ENCODE measurements at places on chromosomes 1 and 21. TPM values are rescaled to one million over a fixed set of nuclear protein-coding genes. Genes with fewer than 3 reads are reported as not detected.

- no peak for DNase-seq
These were observed 226.1 kb downstream of the RGS7 start for GRCh38 chr1:241130881-241131280.

GRCh38 chr1:29682919-29683295 is 446.6 kb downstream of the PTPRU start:
- DNase-seq = no peak

DNA sequence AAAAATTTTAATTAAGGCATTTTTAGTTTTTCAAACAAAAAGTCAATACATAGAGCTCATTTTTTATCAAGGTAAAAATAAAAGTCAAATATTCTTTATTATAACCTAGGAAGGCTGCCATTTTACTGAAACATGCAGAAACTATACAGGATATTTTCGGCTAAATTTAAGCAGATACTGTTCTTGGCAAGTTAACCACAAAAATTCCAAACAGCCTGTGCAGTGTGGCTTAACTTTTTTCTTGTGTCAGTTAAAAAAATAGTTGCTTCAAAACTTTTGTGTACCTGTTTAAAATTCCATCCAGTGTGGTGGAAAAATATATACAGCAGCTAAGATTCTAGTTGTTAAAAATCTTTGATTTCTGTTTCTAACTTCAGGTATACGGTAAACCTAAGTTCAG is 135.0 kb downstream of the ATP5PO start:
- no peak for DNase-seq

- no peak for DNase-seq
These were observed 154.6 kb downstream of the PCNX2 start for GRCh38 chr1:233140974-233141373.

TAS1R3 gene
- 0.35 TPM for total RNA-seq

DNA sequence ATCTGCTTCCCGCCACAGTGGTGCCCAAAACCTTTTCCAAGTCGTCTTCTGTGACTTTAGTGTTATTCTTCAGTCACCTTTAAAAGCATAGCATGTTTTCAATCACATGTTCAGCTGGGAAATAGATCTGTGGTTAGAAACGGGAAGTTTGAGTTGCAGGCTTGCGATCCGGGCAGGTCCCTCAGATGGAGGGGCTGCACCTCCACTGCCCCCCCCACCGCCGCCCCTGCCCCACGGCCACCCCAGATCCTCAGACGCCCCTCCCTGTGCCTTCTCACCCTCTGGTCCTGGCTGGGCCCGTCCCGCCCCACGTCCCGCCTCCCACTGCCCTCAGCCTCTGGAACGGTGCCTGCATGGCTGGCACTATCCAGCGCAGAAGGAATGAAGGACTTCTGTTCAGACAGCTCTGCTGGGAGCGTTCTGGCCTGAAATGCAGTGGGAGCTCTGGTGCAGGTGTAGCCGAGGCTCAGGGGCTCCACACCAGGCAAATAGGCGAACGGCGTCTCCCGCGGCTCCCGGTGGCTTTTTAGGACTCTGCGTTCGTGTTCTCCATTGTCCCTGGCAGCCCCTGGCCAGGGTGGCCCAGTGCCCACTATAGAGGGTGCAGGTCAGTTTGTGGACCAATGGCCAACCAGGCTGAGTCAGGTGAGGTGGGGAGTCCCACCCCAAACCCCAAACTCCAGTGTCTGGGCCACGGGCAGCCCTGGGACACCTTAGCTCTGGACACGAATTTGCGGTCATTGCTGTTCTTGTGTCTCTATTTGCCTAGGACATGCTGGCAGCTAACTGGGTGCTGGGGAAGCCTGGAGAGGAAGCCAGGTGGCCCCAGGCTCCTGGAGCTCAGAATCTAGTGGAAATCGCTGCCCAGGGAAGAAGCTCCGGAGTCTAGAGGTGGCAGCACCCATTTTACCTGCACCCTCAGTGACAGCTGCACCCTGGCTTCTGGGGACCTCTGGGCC is 67.1 kb downstream of the FAAP20 start:
- DNase-seq = no peak

GRCh38 chr21:20591284-20591683 is 406.9 kb upstream of the NCAM2 start:
- DNase-seq = no peak

DNA sequence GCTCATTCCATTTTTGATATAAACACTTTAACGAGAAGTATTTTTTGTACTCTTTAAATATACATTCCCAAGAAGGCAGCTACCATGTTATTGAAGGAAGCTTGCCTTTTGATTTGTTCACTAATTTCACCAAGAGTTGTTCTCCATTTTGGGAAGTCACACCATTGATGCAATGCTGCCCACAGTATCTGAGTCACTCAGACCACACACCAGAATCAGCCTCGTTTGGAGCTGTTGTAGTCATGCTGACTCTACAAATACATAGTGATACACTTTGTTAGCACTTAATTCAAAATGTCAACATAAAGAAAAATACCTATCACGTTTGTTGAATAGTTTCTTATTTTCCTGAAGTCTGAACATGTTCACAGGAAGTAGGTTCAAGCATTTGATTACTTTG is 78.7 kb downstream of the PAPPA2 start:
- no peak for DNase-seq

GRCh38 chr1:67630438-67631045 is 54.5 kb upstream of the GADD45A start:
- no peak for DNase-seq

DNA sequence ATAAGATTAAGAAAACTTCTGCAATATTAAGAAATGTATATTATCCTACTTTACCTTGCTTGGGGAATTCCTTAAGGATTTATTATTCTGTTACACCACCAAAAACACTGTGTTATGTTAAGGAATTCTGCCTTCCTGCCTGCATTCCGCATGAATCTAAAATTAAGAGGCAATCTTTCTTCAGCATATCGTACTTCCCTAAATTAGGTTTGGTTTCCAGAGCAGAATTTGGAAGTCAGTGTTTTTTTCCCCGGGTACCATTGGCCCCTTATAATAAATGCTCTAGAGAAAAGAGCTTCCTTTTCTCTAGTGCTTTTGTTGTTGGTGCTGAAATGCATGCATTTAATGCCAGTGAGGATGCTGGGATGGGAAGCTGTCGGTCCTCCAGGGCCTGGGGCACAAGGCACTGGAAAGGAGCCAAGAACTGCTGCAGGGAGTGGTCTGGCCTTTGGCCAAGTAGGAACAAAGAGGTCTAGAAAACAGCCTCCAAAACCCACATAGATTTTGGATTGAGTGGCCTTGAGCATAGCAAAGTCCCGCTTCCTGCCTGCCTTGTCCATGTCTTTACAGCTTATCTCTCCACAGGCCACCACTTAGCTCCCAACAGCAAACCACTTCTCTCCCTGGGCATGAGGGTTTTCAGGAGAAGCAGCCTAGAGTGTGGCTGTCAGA is 69.9 kb downstream of the RRAGC start:
- DNase-seq = no peak

GRCh38 chr1:168266644-168267186 is 14.0 kb upstream of the TBX19 start:
- no peak for DNase-seq

DNA sequence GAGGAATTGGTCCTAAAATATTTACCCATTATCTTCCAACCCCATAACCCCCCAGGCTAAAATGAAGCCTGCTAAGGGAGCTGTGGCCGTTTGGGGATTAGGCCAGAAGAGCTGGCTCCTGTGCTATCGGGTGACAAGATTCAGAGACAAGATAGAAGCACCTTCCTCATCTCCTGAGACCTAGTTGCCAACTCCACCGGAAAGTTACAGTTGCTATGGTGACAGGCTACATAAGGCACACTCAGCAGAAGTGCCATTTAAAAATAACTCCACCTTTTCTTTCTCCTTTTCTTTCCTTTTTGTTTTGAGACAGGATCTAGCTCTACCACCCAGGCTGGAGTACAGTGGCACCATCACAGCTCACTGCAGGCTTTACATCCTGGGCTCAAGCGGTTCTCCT is 43.6 kb upstream of the ROR1 start:
- no peak for DNase-seq

DNA sequence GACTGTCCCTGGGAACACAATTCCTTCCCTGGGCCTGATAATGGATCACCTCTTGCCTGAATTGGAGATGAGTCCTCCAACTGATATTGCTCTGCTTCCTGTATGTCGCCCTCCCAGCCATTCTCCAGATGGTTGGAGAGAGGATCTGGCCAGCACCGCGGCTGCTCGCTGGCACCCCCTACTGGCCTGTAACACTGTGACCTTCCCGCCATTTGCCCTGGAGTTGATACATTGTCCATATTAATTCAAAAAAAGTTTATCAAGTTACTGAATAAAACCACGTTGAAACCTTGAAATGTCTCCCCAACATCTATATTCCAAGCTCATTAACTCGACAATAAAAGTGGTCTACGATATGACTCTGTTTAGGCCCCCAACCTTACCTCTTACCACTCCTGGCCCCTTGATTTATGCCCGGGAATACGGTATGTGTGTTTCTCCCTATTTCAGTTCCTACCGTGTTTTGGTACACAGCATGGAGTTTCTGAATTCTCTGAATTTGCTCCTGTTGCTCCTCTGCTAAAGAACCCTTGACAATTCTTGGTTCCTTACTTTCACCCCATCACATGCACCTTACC is 241.8 kb upstream of the KIAA0040 start:
- DNase-seq = no peak

- no peak for DNase-seq
These were observed 4.0 kb upstream of the MEX3A start for GRCh38 chr1:156086256-156086662.

DNA sequence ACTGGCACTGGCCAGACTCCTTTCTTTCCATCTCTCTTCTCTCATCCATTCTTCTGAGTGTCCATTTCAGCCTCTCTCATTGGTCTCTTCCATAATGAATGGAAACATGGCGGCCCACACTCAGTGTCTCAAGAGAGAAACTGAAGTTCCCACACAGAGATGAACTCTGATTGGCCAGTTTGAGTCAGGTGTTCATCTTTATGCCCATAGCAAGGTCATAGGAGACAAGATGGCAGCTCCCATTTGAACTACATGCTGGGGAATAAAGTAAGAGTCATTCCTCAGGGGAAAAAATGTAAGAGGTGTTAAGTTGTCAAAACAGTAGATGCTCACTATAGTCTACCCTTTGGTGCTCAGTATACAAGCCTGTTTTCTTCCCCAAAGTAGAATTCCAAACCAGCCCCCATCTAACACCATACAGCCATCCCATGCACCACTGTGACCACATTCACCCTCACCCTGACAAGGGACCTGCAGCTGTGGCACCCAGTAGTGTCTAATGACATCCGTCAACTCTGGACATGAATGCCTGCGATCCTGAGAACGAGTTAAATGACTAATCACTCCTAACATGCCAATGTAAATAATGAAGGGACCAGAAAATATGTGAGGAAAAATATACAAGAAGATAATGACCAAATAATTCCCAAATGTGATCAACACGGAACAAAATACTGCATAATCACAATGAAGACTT is 12.4 kb downstream of the CDA start:
- no peak for DNase-seq

- DNase-seq = no peak
These were observed 48.5 kb upstream of the SAMD13 start for GRCh38 chr1:84253036-84253435.

- DNase-seq = no peak
These were observed 126.9 kb downstream of the ESRRG start for GRCh38 chr1:216596281-216596862.

DNA sequence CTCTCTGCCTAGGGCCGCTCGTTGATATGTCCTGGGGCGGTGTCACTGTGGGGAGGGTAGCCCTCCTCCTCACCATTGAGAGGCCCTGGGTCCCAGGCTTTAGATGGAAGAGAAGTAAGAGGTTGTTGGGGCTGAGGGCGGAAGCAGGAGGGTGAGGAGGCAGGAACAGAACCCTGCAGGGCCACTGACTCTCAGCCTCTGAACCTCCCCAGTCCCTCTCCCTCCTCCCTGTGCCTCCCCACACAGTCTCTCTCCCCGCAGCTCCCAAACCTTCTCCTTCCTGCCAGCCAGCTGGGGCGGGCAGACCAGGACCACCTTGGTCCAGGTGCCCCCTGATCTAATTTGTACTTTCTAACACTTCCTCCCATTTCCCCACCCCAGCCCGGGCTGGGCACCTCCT is 14.3 kb upstream of the FAM131C start:
- no peak for DNase-seq

TGFB2 gene
- total RNA-seq = 48.7 TPM

DNA sequence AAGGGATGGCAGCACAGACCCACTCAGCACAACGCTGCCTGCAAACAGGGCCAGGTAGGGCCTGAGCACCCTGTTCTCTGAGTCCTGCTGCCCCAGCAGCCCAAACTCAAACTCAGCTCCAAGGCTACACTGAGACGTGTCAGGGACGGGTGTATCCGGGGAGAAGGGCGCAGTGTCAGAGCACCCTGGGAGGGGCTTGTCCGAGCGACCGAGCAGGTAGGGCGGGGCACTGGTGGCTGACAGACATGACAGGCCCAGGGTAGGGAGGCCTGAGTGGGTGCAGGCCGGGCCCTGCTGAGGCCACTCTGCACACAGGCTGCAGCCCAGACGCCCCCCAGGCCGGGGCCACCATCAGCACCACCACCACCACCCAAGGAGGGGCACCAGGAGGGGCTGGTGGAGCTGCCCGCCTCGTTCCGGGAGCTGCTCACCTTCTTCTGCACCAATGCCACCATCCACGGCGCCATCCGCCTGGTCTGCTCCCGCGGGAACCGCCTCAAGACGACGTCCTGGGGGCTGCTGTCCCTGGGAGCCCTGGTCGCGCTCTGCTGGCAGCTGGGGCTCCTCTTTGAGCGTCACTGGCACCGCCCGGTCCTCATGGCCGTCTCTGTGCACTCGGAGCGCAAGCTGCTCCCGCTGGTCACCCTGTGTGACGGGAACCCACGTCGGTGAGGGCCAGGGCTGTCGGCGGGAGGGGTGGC is 5.5 kb downstream of the SCNN1D start:
- DNase-seq = no peak

MTARC2 gene
- 12.5 TPM for total RNA-seq

- DNase-seq = no peak
These were observed 42.2 kb upstream of the RALGPS2 start for GRCh38 chr1:178682886-178683285.

CFHR1 gene
- total RNA-seq = not detected

DNA sequence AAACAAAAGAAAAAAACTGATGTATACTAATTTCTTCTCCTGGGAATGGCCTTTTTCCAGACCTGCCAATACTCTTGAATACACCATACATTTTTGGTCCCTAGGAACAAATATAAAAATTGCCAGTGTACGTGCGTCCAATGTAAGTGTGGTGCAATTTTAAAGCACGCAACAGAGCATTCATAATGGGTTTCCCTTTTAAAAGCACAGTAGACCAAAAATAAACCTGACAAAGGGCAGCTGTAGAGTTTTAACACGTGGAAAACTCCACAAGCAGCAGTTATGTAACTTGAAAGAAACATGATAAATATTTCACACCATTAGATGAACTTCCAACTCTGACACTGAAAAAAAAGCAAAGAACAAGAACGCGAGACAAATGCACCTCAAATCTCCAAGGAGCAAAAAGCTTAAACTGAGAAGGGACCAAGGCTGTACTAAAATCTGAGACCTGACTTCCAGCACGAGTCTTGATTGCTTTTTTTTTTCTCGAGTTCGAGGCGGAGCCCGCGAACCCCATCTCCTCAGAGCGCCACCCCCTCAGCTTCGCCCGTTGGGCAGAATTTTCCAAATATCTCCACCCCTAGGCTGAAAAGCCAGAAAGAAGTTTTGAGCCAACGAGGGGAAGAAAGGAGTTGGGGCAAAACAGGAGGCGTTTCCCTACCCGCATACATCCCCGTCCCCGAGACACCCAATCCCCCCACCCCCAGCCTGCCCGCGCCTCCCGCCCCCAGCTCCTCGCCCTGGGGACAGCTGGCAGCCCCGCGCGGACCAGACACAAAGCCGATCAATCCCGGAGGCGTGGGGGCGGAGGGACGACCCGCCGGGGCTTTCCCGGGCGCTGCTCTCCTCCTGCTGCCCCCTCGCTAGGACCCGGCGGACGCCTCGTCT is at the start of gene JAM2:
Gene JAM2 (plus strand): TSS at position 599 of the 891 bp plus-strand sequence. CDS start 564 bp downstream, outside the sequence.
- no peak for DNase-seq

GRCh38 chr1:203453016-203453415 is 22.6 kb upstream of the PRELP start:
- DNase-seq = no peak
